ENCODE measurements at places on chromosomes 3 and 15. TPM values are rescaled to one million over a fixed set of nuclear protein-coding genes. Genes with fewer than 3 reads are reported as not detected.

DNA sequence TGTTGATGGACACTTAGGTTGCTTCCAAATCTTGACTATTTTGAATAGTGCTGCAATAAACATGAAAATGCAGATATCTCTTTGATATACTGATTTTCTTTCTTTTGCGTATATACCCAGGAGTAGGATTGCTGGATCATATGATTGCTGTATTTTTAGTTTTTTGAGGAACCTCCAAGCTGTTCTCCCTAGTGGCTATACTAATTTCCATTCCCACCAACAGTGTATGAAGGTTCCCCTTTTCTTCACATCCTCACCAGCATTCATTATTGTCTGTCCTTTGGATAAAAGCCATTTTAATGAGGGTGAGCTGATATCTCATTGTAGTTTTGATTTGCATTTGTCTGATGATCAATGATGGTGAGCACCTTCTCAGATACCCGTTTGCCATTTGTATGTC is 12.5 kb downstream of the PATL2 start:
- H3K4me3 ChIP-seq: no peak overlapping the region
- H3K36me3 ChIP-seq: no peaks in the 10 kb centered on the region
- H3K4me1 ChIP-seq: no peaks in the 10 kb centered on the region
- H3K27me3 ChIP-seq: no peaks in the 10 kb centered on the region
- DNase-seq: no peak

The TNNC1 gene
- total RNA-seq: 15.0 TPM

- no peak overlapping the region for H3K4me3 ChIP-seq
- no peaks in the 10 kb centered on the region for H3K4me1 ChIP-seq
- no peaks in the 10 kb centered on the region for H3K36me3 ChIP-seq
- no peak overlapping the region for H3K27ac ChIP-seq
These were observed 51.1 kb upstream of the ARRDC4 start for GRCh38 chr15:97909291-97909891.

The TLR9 gene
- not detected for total RNA-seq

GRCh38 chr3:133954717-133955360 is 59.2 kb upstream of the RAB6B start:
- no peak overlapping the region for H3K27ac ChIP-seq
- H3K36me3 ChIP-seq: no peaks in the 10 kb centered on the region
- H3K4me1 ChIP-seq: no peaks in the 10 kb centered on the region
- H3K27me3 ChIP-seq: no peaks in the 10 kb centered on the region
- no peak overlapping the region for H3K4me3 ChIP-seq

DNA sequence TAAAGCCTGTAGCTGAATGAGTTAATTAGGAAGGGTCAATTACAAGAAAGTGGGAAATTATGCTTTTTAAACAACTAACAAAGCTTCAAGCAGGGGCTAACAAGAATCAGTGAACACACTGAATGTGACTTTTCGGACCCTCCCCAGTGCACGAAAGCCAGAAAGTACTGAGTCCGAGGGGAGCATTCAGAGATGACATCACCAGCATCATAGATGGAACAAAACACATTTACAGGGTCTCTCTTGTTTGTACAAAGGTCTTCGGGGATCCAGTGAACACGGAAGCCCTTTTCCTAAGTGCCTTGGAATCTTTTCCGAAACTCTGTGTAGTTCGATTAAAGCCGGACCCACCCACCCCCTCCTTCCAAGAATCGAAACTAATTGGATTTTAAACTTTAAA is 829 bp downstream of the DCP1A start:
- peaks cover 14% of the 10 kb centered on the region for H3K4me1 ChIP-seq
- H3K27me3 ChIP-seq: no peaks in the 10 kb centered on the region
- DNase-seq: no peak
- peak overlapping the region; percentile 82 for H3K27ac ChIP-seq
- H3K36me3 ChIP-seq: peaks cover 17% of the 10 kb centered on the region

DNA sequence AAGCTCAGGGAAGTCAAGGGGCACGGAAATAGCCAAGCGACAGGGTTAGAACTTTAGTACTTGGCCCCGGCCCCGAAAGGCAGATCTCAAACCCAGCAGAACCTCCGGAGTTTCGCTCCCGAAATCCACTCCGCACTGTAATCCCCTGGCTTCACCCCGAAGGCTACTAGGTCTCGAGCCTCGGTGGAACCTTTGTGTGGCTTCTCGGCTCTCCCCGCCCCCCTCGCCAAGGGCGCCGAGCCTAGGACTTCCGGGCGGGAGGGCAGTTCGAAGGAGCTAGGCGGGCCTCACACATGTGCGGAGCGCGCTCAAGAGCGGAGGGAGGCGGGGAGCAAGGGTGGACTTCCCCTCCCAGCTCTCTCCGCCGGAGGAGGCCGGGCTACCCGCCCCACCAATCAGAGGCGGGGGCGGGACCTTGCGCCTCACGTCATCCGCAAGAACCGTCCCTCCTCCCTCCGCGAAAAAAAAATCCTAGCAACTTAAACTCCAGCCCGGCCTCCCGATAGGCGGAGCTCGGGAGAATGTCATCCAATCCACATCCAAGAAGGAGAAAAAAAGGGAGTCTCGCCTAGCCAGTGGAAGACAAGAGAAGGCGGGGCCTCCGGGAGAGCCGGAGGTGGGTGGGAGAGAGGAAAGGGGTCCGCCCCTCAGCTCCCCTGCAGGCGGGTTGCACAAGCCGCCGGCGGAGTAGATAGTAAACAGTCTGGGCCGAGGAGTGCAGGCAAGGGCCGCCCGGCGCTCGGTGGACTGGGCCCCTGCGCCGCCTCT is 2.4 kb upstream of the SIN3A start:
- H3K36me3 ChIP-seq: no peaks in the 10 kb centered on the region
- peak overlapping the region; percentile 91 for H3K27ac ChIP-seq
- DNase-seq: peak; percentile 99
- H3K4me1 ChIP-seq: peaks cover 30% of the 10 kb centered on the region
- H3K4me3 ChIP-seq: no peak overlapping the region

DNA sequence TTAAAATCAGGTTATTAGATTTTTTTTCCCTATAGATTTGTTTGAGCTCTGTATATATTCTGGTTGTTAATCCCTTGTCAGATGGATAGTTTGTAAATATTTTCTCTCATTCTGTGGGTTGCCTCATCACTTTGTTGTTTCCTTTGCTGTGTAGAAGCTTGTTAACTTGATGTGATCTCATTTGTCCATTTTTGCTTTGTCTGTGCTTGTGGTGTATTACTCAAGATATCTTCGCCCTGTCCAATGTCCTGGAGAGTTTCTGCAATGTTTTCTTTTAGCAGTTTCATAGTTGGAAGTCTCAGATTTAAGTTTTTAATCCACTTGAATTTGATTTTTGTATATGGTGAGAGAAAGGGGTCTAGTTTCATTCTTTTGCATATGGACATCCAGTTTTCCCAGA is 699.1 kb downstream of the NAALADL2 start:
- DNase-seq: no peak
- H3K36me3 ChIP-seq: no peaks in the 10 kb centered on the region
- no peak overlapping the region for H3K4me3 ChIP-seq
- H3K4me1 ChIP-seq: no peaks in the 10 kb centered on the region

DNA sequence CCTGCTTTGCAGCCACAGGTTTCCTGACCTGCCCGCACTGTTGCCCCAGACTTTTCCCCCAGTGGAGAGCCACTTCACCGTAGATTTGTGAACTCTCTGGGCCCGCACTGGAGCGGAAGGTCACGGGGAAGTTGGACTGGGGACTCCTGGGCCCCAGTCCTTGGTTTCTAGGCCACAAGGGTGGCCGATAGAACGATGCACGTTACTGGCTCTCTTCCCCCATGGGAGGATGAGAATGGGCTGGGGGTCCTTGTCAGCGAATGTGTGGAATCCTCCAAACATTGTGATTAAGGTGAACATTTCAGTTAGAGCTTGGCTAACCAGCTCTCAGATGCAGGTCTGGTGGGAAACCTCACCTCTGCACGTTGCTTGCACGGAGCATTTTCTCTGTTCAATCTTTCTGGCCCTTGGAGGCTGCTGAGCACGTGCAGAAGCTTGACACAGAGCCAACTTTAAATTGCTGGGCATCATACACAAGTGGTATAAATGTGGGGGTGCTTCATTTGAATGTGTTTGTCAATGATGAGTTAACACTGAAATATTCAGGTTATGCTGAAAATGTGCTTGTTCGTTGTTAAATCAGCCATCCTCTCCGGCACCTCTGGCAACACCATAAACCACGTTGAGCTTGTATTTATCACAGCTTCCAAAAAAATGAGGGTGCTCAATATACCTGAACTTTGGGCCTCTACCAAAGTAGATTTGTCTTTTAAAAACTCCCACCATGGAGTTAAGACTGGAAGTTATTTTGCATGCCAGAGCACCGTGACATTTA is 976 bp downstream of the DIS3L start:
- no peaks in the 10 kb centered on the region for H3K27me3 ChIP-seq
- H3K4me3 ChIP-seq: peak overlapping the region; percentile 87
- H3K4me1 ChIP-seq: peaks cover 3% of the 10 kb centered on the region
- H3K36me3 ChIP-seq: no peaks in the 10 kb centered on the region

- no peaks in the 10 kb centered on the region for H3K36me3 ChIP-seq
- H3K27me3 ChIP-seq: no peaks in the 10 kb centered on the region
- no peak overlapping the region for H3K27ac ChIP-seq
- H3K4me3 ChIP-seq: no peak overlapping the region
- no peak for DNase-seq
These were observed 60.7 kb downstream of the ZDHHC19 start for GRCh38 chr3:196150481-196150880.

DNA sequence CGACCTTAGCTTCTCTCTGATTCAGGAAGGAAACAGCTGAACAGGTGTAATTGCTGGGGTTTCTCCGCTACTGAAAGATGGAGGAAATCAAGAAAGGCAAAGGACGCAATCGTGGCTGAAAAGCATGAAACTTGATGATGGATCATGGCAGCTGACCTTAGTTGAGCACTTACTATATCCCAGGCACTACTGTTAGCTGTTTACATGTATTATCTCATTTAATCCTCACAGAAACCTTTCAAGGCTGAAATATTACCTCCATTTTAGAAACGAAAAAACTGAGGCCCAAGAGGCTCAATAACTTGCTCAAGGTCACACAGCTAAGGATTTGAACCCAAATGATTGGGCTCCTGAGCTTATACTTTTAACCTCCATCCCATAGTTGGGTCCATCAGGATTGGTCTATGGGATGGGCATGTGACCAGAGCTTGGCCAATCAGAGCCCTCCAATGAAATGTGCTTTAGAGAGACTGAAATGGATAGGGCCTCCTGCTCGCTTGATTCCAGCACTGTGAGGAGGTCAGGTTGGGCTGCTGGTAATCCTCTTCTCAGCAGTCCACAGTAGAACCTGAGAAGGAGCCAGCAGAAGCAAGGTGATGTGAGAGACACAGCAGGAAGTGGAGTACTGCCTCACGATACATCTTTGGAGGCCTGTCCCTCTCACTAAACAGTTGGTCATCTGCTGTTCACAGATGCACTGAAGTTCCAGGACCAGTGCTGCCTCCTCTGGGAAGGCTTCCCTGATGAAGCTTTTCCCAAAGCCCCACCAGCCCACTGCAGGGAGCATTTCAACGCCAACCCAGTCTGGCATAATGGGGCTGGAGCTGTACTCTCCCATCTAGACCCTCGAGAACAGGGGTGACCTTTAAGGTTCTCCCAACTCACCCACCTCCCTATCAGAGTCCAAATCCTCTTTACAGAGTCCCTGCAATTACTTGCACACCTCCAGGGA is 10.4 kb downstream of the CLN6 start:
- H3K27me3 ChIP-seq: no peaks in the 10 kb centered on the region
- H3K27ac ChIP-seq: no peak overlapping the region

DNA sequence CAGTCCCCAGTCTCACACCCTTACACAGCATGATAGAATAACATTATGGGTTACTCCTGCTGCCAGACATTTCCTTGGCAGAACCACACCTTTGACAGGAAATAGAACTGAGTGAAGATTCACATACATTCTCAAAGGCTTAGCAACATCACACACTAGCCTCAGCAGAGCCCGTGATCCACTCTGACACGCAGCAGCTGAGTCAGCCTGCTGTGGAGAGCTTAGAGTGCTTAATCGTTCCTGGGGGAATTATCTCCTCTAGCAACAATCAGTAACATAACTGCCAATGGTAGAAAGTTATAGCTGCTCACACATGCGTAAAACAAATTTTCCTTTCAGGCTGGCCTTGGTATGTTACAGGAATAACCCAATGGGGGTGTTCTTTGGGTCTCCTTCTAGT is 382.1 kb downstream of the GAP43 start:
- H3K27ac ChIP-seq: no peak overlapping the region
- H3K4me1 ChIP-seq: no peaks in the 10 kb centered on the region
- no peak overlapping the region for H3K4me3 ChIP-seq
- H3K27me3 ChIP-seq: no peaks in the 10 kb centered on the region
- no peaks in the 10 kb centered on the region for H3K36me3 ChIP-seq

The CFAP20DC gene
- total RNA-seq: 3.4 TPM

The ZBBX gene
- total RNA-seq: not detected

The SAMD7 gene
- total RNA-seq: not detected

The ZNF445 gene
- total RNA-seq: 13.3 TPM

The ARGFX gene
- not detected for total RNA-seq

The CRYGS gene
- 4.2 TPM for total RNA-seq

DNA sequence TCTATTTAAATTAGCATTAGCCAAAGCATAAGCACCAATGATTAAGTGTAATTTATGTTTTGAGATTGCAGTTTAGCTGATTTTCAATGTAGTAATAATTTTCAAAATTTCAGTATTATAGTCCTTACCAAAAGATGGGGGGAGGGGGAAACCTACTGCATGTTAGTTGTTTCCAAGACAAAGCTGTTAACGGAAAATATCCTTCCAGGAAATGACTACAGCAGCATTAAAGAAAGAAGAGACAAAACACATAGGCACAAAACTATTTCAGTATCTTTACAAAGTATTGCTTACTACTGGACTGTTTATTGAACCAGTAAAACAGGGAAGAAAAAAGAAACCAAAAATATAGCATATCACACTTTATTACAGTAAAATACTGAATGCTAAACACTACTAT is 10.5 kb downstream of the BNIP2 start:
- H3K4me3 ChIP-seq: no peak overlapping the region
- H3K4me1 ChIP-seq: no peaks in the 10 kb centered on the region
- H3K36me3 ChIP-seq: peaks cover 84% of the 10 kb centered on the region

- no peaks in the 10 kb centered on the region for H3K4me1 ChIP-seq
- H3K27me3 ChIP-seq: peaks cover 3% of the 10 kb centered on the region
- no peak for DNase-seq
- no peaks in the 10 kb centered on the region for H3K36me3 ChIP-seq
- H3K4me3 ChIP-seq: no peak overlapping the region
- no peak overlapping the region for H3K27ac ChIP-seq
These were observed 36.7 kb upstream of the GOLGA8B start for GRCh38 chr15:34620142-34620541.

DNA sequence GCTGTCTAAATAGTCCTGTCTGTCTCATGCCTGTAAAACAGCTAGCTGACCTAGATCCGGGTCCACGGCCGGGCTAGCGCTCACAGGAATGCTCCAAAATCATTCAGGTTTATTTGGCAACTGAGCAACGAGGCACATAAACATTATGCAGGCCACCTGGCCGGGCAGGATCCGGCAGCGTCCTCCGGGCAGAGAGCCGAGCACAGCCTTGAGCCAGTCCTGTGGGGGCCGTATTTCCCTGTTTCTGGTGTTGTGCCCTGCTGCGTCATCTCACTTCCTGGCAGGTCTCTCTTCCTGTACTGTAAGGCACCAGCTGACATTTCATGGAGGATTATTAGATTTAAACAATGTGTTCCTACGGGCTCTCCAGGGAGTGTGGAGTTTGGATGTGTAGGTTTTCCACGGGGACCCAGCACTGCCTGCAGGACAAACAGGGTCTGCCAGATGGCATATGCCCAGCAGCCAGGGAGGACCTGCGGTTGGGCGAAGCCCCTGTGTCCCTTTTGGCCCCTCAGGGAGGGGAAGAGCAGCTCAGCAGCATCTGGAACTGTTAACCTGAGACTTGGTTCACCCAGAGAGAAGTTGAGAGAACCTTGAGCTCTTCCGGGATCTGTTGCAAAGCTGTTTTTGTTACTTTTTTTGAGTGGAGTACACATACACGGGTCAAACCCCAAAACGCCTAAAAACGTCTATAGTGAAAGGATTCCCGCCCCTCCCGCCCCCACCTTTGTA is 16.6 kb upstream of the LRRK1 start:
- H3K27me3 ChIP-seq: no peaks in the 10 kb centered on the region
- no peak overlapping the region for H3K4me3 ChIP-seq
- H3K27ac ChIP-seq: peak overlapping the region; percentile 1
- peak; percentile 80 for DNase-seq
- no peaks in the 10 kb centered on the region for H3K36me3 ChIP-seq
